ENCODE measurements at places on chromosomes 1 and 21.

DNA sequence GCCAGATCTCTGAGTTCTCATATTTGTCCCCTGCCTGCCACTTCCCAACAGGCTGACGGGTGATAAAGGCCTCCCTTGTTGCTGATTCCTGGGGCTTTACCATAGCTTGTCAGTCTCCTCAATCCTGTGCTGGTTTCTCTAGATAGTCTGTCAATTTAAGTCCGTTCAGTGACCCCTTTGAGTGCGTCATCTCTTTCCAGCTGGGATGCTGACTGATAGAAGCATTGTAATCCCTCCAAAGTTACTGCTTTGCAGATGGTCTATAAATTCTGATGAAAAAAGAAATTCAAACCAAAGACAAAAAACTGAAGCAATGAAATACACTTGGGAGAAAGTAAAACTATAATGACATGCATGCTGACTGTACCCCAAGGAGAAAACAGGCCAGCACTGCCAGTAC, 28.3 kb downstream of the RHOU start:
- no peak for DNase-seq

GRCh38 chr21:15592957-15593356, 136.8 kb upstream of the USP25 start:
- DNase-seq, result no peak

DNA sequence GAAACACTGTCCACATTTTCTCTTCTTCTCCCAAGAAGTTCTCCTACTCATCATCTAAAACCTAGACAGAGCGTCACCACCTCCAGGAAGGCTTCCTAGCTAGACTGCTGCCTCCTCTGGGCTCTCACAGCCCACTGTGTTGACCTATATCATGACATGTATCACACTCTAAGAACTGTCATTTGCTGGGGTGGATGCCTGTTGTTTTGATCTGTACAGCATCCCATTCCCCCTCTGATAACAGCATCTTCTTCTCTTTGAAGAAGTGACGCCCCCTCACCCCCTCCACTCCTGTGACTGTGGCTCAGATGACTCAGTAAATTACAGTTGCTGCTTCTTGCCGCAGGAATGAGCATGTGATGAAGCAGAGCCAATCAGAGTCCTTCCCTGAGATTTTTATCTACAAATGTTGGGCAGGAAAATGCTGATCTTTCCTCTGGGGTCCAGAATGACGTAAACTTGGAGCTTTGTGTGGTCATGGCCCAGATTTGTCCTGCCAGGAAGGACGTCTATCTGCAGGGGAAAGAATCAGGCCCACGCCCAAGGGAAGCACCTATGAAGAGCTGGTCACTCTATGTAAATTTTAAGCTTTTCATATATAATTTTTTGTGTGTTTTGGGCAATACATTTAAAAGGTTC, 28.0 kb upstream of the FOXO6 start:
- no peak for DNase-seq

- DNase-seq, result no peak
These were observed 44.2 kb downstream of the ELK4 start for GRCh38 chr1:205587581-205587980.

DNA sequence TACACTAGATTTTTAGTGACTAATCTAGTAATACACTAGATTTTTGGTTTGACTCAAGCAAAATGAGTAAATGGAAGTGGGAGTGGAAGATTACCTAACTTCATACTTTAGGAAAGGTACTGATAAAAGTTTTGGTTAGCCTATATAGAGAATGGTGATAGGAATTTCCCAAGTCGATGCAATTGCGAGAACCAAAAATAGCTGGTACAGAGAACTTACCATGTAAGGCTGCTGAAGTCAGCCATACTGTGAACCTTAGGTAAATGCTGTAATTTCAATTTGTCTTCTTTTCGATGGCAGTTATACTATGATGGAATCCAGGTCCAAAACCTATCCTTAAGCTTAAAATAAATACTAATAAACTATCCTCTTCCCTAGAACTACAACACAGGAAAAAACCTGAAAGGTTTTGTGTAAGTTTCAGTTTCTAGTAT, 4.6 kb downstream of the PNRC2 start:
- no peak for DNase-seq
